ENCODE measurements at places on chromosomes 1 and 21. TPM values are rescaled to one million over a fixed set of nuclear protein-coding genes. Genes with fewer than 3 reads are reported as not detected.

FAM167B gene
- not detected for total RNA-seq

CNN3 gene
- 447 TPM for total RNA-seq

CLCA2 gene
- total RNA-seq = not detected

OR6K3 gene
- total RNA-seq = not detected

GRCh38 chr1:164937291-164937690 lies 378.3 kb downstream of the PBX1 start:
- DNase-seq = no peak

DNA sequence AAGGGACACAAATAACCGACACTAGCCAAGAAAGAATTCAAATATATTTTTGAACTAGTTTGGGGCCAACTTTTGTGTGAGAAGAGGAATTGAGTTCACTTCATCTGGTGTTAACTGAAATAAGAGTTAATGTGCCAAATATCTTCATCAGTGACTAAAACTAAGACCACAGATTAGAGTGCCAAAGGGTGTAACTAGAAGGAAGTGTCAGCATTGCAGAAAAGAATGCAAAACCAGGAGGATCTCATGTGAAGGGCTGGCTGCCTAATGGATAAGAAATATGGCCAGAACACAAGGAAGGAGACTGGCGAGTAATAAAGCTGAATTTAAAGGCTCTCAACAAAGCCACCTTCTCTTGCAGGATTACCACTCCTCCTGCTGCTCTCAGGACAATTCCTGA lies 61.8 kb upstream of the LRRC8D start:
- no peak for DNase-seq

GRCh38 chr1:109826930-109827349 lies 63.2 kb upstream of the EPS8L3 start:
- DNase-seq = no peak

- DNase-seq = peak; percentile 83
Measured at GRCh38 chr1:183180218-183180617, 5.8 kb upstream of the LAMC2 start.

GRCh38 chr21:31629972-31630711 lies 29.4 kb upstream of the SOD1 start:
- peak; percentile 85 for DNase-seq

GRCh38 chr1:17952506-17952905 lies 155.1 kb upstream of the IGSF21 start:
- no peak for DNase-seq

- DNase-seq = no peak
Measured at GRCh38 chr1:206465951-206466350, 4.3 kb upstream of the IKBKE start.

DNA sequence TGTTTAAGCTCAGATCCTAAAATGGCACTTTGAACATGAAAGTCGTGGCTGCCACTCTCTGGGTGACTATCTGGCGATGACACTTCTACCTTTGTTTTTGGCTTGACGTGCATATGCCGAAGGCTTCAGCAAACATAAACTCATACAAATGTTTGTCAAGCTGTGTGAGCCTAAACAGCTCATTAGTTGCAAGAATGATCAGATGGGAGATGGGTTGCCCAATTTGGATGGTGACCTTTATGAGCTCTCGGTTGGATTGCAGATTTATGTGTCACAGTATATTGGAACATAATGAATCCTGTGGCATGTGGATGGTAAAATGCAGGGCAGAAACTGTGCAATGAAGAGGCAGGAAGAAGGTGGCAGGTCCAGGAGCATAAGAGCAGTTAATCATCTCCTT lies 229.3 kb downstream of the DISC1 start:
- no peak for DNase-seq

GRCh38 chr21:41725421-41726031 lies 41.3 kb downstream of the RIPK4 start:
- no peak for DNase-seq

GRCh38 chr1:162536511-162536910 lies 25.0 kb upstream of the UAP1 start:
- DNase-seq = peak; percentile 50

GRCh38 chr1:23102289-23102688 lies 66.4 kb downstream of the LUZP1 start:
- peak; percentile 72 for DNase-seq

DNA sequence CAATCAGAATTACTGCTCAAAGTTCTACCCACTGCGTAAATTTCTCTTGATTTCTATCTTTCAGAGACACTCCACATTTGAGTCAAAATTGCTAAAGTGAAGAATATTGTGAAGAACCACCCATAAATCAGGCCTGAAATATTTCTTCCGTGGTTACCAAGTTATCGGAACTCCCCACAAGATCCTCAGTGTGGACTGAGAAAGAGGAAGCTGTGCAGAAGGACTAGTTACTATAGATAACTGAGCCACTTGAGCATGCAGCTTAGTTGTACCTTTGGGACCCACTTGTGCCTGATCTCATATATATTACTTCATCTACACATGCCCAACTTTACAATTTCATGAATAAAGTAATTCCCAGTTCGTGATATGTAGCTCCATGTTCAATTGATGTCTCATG lies 18.4 kb downstream of the RWDD3 start:
- DNase-seq = no peak

Measured in Daoy (cell line).